Endothelial cell of umbilical vein (primary cell): ENCODE measurements at places on chromosomes 3 and 15.

GRCh38 chr3:196585044-196585757, 16.7 kb downstream of the FBXO45 start:
- DNase-seq, result no peak

DNA sequence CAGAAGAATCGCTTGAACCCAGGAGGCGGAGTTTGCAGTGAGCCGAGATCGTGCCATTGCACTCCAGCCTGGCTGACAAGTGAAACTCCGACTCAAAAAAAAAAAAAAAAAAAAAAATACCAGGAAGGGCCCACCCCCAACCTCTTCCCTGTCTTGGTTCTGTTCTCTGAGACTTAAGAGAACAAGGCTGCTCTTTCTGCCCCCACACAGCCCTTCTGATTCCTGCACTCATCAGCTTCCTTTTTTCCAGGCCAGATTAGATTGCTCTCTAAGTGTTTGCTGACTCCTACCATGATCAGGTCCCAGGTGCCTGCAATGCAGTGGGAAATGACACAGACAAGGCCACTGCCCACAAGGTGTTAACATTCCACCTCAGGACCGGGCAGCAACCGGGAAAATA, 13.0 kb downstream of the TMEM44 start:
- DNase-seq, result no peak

GRCh38 chr3:125104639-125105038, 48.8 kb upstream of the HEG1 start:
- no peak for DNase-seq

GRCh38 chr3:118833075-118833474, 201.6 kb downstream of the IGSF11 start:
- DNase-seq, result no peak

GRCh38 chr3:73270839-73271483, 209.5 kb downstream of the EBLN2 start:
- DNase-seq, result no peak

- DNase-seq, result no peak
Observed at GRCh38 chr15:86915811-86916331, 836.2 kb downstream of the AGBL1 start.

DNA sequence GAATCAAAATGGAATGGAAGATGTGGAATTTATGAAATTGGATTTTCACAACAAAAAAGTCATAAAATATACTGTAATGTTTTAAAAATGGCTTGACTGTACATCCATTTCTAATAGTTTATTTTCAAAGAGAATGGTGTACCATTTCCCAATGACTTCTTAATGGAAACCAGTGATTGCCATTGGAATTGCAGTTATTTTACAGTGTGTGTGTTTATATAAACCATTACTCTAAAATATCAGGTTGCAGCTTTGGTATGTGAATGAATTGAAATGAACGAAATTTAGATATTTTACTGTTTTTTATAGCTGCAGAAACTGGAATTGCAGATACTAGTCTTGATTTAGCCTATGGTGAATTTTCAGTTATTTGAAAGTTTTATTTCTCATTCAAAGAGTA, 165.6 kb downstream of the UBE2E2 start:
- no peak for DNase-seq

GRCh38 chr15:59838900-59839299, 149.8 kb upstream of the BNIP2 start:
- no peak for DNase-seq

DNA sequence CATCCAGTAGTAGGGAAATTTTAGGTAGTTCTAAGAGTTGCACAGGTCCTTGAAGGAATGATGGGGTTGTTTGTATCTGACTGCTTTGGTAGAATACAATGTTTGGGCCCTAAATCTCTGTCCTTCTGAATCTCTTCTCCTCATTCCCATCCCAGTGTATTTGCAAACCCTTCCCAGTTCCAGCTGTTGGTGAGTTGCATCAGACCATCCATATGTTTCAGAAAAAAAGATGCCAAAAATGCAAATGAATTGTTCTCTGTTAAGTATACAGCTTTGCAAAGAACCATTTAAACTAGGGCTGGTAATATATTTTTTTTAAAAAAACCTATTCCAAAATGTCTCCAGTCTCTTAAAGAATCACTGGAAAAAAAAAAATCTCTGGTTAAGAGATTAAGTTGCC, 250.8 kb upstream of the FEZF2 start:
- DNase-seq, result no peak

- no peak for DNase-seq
Observed at GRCh38 chr3:98592345-98592935, 971 bp downstream of the CPOX start.

GRCh38 chr15:22808761-22809280, 22.4 kb downstream of the NIPA1 start:
- DNase-seq, result no peak

GRCh38 chr3:170368921-170369320, 11.4 kb downstream of the SKIL start:
- DNase-seq, result no peak

DNA sequence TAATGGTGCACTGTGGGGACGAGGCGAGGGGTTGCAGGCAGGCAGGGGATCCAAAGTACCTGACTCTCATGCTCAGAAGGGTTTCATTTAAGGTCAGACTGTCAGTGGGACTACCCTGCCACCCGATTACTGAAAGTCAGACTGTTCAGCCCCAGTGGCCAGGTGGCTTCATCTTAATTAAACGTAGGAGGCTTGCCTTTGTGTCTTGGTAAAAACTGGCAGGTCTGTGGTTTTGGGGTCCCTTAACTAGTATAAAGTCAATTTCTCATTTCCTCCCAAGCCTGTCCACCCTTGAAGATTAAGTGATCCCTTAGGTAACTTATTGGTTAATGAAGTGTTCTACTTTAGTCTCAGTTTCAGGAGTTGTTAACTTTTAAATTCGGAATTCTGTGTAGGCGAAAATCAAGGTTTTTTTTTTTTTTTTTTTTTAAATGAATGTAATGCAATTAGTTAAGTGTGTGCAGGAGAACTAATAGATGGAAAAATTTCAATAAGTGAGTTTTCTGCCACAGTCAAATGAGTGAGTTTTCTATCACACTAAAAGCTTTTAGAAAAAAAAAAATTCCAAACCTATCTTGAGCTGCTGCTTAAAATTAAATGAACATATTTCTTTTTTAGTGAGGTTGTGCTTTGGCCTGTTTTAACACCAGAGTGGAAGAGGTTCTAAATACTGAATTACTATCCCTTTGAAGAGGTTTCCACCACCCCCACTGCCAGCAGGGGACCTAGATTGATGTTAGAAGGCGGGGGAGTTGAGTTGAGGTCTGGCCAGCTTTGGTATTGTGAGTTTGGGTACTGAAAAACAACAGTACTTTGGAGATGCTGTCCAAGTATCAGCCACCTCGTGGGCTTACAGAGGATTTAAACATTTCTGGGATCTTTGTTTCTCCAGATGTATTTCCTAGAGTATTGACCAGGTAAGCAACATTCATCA, 15.2 kb downstream of the ITPR1 start:
- DNase-seq, result no peak

- no peak for DNase-seq
Observed at GRCh38 chr15:26518885-26519284, 254.0 kb downstream of the GABRB3 start.

GRCh38 chr3:141341536-141341935, 26.8 kb upstream of the ZBTB38 start:
- DNase-seq, result no peak

- no peak for DNase-seq
Observed at GRCh38 chr3:176785171-176785570, 412.1 kb downstream of the TBL1XR1 start.

- DNase-seq, result peak; percentile 49
Observed at GRCh38 chr3:63967675-63968611, 55.4 kb downstream of the PSMD6 start.

DNA sequence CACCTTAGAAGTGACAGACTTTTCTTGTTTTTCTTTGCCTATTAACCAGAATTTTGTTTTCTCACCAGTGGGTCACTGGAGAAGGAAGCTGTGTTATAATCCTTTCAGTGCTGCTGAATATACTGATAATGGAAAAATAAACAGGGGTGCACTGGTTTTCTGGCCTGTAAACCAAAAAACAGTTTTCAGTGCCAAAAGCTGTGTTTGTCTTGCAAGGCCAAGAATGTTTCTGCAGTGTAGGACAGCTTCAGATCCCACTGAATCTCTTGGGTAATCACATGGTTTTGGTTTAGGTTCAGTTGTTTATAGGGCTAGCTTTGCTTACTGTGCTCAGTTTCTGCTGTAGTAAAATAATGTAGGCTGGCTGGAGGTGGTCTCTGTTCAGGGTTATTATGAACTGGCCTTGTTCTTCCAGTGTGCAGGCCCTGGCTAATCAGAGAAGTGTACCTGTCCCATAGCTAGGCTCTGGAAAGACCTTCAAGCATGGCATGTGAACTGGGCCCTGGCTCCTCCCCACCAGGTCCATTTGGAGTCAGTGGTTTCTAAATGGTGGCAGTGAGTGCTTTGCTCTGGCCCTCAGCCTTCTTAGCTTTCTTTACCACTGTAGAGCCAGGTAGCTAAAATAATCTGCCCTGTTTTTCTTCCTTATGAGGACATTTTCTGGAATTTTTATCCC, 18.7 kb downstream of the PDE8A start:
- DNase-seq, result peak; percentile 77

DNA sequence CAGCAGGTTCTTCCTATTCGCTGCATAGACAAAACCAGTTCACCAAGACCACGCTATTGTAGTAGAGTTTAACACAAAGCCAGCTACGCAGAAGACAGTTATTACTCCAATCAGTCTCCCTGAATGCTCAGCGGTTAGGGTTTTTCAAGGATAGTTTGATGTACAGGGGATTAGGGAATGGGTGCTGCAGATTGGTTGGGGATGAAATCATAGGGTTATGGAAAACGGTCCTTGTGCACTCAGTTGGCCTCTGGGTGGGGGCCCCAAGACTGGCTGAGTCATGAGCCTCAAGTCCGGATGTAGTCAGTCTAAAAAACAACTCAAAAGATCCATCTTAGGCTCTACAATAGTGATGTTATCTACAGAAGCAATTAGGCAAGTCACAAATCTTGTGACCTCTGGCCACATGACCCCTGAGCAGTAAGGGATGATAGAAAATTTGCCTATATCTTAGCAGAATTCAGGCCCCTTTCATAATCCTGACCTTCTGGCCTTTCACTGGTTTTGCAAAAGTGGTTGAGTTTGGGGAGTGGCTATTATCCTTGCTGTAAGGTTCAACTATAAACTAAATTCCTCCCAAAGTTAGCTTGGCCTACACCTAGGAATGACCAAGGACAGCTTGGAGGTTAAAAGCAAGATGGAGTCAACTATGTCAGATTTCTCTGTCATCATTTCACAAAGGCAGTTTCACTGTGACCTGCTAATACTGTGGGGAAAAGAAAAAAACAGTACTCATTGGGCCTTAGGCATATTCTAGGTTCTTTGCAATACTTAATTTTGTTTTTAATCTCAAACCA, 57.7 kb downstream of the LIPC start:
- no peak for DNase-seq

DNA sequence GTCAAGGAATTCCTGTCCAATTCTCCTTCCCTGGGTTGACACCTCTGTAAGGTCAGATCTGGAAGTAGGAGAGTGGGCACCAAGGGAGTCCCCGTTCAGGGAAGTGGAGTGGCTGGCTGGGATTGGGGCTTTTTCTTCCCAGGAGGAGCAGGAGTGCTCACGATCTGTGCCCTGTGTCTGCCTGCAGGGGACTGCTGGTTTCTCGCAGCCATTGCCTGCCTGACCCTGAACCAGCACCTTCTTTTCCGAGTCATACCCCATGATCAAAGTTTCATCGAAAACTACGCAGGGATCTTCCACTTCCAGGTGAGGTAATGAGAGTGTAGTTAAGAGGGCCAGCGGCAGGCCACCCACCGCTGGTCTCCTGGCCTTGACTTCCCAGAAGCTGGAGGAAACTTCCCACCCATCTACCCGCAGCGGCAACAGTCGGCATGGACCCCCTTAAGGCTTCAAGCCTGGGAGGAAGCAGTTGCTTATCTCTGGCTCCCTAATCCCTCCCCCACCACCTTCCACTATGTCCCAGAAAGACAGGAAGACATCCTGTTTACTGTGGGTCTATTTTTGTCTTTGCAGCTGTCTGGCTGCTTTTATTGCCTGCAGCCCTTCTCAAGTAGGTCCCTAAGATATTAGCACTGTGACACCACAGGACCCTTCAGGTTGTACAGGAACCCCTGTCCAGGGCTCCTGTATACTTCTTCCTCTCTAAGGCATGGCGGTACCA, 26.8 kb downstream of the CAPN3 start:
- DNase-seq, result peak; percentile 35

- peak; percentile 26 for DNase-seq
Observed at GRCh38 chr15:41971895-41972252, 483 bp downstream of the EHD4 start.

GRCh38 chr3:124885466-124886167, 1.5 kb downstream of the ITGB5 start:
- peak; percentile 14 for DNase-seq

GRCh38 chr3:168249205-168249549, 153.5 kb upstream of the GOLIM4 start:
- DNase-seq, result no peak

- DNase-seq, result peak; percentile 43
Observed at GRCh38 chr3:71119171-71119570, 464.4 kb downstream of the FOXP1 start.

DNA sequence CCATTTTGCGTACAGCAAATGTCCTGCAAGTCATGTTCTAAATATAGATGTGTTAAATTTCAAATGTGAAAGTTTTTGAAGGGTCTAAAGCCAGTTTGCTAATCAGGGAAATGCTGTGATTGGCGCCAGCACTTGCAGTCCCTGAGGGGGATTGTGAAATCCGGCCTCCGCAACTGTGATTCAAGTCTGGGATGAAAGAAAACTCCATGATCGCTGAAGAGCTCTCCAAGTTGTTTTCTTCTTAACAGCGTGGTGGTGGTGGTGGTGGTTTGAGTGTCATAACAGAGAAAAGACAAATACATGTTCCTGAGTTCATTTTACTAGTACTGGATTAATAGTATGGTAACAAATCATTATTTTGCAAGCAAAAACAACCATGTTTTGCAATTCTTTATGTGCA, 51.8 kb downstream of the MITF start:
- DNase-seq, result no peak
